ENCODE measurements at places on chromosomes 7 and 10.

DNA sequence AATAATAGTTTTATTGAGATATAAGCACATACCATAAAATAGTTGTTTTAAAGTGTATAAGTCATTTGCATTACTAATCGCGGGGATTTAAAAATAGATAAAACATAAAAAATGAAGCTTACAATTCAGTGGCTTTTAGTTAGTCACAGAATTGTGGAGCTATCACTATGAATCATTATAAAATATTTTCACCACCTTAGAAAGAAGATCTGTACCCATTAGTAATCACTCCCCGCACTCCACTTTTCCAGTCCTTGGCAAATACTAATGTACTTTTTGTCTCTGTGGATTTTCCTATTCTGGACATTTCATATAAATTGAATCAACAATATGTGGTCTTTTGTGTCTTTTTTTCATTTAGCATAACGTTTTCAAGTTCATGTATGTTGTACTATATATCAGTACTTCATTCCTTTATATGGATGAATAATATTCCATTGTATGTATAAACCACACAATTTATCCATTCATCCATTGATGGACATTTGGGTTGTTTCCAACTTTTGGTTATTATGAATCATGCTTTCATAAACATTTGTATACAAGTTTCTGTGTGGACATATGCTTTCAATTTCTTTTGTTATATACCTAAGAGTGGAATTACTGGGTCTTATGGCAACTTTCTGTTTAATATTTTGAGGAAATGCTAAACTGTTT lies 162.5 kb downstream of the MAGI2 start:
- no peak for DNase-seq

- DNase-seq = no peak
Measured at GRCh38 chr10:132593389-132593788, 55.8 kb downstream of the INPP5A start.

GRCh38 chr7:151122276-151122675 lies 36.0 kb downstream of the AGAP3 start:
- DNase-seq = no peak

DNA sequence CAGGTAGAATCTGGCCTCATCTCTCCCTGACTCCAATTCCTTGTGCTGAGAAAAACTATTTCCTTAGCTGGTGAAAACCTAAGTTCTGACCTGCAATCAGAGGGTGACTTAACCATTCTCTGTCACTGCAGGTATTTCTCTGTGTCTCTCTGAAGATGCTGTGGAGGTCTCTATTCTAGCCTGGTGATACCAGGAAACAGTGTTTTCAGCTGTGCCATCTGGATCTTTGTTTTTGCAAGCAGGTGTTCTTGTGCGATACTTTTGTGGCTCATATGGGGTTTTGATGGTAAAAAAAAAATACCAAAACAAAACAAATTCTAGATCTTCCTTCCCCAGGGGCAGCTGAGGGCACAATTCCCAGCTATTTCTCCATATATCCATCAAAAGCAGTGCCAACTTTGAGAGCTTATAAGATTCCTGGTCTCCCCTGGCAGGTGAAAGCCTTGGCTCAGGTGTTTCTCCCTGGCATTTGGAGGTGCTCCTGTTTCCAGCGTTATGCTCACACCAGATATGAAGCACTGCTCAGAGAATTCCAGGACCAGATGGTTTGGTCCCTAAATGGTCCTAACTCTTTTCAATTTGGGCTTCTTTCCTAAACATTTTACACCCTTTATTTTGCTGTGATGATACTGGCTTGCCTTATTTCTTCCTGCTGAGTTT lies 9.9 kb upstream of the NPVF start:
- DNase-seq = no peak

DNA sequence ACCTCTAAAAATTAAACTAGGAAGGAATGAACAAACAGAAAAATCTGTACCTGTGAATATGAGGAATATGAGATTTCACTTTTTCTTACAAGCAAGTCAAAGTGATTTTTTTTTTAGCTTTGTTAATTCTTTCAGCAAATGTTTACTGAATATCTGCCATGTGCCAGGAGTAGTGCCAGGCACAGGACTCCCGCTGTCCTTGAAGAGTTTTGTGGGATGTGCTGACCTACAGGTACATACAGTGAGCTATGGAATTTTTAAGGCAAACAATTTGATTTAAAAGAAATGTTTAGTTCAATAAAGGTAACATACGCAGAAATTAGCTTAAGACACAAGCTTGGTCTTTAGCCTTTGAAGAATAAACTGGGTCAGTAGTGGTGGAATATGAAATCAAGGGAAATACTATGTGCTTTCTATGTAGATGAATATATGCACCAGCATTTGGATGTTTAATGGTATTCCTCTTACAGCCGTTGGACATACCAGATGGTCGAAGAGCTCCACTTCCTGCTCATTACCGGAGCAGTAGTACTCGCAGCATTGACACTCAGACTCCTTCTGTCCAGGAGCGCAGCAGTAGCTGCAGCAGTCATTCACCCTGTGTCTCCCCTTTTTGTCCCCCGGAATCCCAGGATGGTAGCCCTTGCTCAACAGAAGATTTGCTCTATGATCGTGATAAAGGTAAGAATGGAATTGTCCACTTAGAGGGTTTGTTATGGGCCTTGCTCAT lies 102.0 kb downstream of the GLCCI1 start:
- DNase-seq = no peak

- no peak for DNase-seq
Measured at GRCh38 chr10:71720288-71720687, 710 bp upstream of the C10orf105 start.

DNA sequence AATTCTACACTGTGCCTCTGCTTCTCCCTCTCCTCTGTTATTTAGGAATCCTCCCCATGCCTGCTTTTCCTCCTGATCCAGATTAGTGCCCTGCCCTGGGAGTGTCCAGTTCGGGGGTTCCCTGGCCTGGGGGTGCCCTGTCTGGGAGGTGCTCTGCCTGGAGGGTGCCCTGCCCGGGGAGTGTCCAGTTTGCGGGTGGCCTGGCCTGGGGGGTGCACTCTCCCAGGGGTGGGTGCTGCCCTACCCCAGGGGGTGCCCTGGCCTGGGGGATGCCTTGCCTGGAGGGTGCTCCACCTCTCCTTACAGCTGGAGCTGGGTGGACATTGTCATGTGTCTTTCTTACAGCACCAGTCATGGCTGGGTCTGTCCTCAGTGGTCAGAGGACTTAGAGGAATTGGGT lies 20.2 kb downstream of the RAMP3 start:
- DNase-seq = no peak

DNA sequence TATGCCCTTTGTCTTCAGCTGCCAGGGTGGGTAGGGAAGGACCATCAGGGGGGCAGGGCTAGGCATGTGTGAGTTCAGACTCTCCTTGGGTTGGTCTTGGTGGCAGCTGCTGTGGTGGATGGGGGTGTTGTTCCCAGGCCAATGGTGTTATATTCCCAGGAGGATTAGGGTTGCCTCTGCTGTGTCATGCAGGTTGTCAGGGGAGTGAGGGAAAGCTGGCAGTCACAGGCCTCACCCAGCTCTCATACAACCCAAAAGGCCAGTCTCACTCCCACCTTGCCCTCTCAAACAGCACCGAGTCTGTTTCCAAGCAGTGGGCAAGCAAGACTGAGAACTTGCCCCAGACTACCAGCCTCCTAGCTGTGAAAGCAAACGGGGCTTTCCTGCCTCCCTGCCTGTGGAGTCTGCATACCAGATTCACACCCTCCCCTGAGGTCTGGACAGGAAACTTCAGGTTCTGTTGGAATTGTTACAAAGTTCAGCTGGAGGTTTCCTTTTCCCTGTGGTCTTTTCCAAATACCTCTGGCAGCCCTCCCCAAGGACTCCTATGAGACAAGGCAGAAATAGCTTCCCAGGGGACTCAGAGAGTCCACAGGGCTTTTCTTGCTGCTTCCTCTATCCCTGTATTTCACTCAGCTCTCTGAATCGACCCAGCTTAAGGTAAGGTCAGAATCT lies 1.4 kb downstream of the HYAL4 start:
- DNase-seq = peak; percentile 72

- DNase-seq = no peak
Measured at GRCh38 chr10:67818323-67818722, 19.7 kb downstream of the DNAJC12 start.

All from mesendoderm (in vitro differentiated cells).